Activated naive CD4-positive, alpha-beta T cell treated with anti-CD3 and anti-CD28 coated beads, Interleukin-2, amount 50 U/mL, for 72 hours (primary cell): ENCODE measurements at places on chromosomes 16 and 17. TPM values are rescaled to one million over a fixed set of nuclear protein-coding genes. Genes with fewer than 3 reads are reported as not detected.
A peak's percentile ranks its signal among the peaks of the same experiment; 100 is the strongest.

DNA sequence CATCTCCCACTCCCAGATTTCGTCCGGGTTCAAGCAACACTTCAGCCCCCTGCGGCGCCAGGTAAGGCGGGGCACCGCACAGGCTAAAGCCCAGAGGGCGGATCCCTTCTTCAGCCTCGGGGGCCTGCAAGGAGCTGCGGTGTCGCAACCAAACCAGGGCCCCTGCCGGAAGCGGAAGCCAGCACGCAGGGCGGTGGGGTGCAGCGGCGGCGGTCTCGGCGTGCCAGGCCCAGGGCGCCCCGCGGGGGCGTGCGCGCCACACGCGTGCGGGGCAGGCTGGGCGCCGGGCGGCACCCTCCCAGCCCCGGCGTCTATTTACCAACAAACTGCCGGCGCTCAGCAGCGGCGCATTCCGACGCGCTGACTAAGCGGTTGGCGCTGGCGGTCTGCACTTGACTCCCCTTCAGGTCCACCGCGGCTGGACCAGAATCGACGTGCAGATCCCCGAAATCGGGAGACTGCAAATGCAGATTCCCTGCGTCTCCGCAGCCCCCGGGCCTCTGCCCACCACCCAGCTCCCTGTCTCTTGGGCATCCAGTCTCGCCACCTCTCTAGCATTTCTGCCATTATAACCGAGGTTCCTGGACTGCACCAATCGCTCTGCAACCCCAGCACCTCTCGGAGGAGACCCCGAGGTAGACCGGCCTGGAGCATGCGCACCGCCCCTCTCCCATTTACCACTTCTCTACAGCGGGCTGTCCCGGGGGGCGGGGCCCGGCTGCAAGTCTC is 421 bp upstream of the DLX4 start:
- DNase-seq = peak; percentile 67

Gene KRT39
- not detected for total RNA-seq

- no peak for DNase-seq
These were observed 27.9 kb upstream of the EFCAB13 start for GRCh38 chr17:47295874-47296255.

DNA sequence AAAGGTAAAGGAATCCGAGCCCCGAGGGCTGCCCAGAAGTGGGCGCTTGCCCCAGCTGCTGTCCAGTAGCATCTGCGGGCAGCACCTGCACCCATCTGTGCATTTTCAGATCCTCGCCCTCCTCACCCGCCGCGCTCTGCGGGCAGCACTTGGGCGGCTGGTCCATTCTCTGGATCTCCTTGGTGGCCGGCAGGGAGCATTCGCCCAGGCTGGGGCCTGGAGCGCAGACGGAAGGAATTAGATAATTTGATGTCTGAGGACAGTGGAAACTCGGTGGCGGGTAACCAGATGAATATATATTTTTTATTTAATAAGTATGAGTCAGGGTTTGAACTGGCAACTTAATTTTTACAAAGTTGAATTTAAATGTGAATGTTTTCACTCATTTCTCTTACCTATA is 88.5 kb downstream of the NPIPB11 start:
- DNase-seq = no peak

Gene ST6GALNAC1
- 1.0 TPM for total RNA-seq

- DNase-seq = no peak
These were observed 287.4 kb downstream of the HAPSTR1 start for GRCh38 chr16:9378876-9379275.

DNA sequence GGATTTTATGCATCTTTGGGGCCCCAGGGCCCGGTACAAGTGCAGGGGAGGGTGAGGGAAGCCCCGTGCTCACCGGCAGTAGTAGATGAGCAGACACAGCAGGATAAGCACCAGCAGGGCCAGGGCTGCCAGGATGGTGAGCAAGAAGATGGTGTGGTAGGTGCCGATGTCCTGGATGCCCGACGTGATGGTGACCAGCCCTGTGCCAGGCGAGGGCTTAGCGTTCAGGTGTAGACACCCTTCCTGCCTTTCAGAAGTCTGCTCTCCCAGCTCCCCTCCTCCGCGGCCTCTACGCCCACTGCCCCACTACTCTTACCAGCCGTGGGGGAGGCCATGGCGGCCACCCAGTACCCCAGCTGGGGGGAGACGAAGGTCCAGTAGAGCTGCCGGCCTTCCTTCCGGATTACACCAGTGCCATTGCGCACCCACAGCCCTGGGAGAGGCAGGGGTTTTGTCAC is 8.0 kb downstream of the FAM171A2 start:
- DNase-seq = no peak

Gene TBC1D3H
- total RNA-seq = not detected

Gene PLK1
- total RNA-seq = 93.4 TPM

- no peak for DNase-seq
These were observed at the start of gene KRTAP2-3 for GRCh38 chr17:41060052-41060604. KRTAP2-3 (minus strand) TSS chr17:41060114; CDS start chr17:41060050, 64 bp downstream.

GRCh38 chr16:89065458-89065822 is 28.2 kb upstream of the ACSF3 start:
- no peak for DNase-seq

DNA sequence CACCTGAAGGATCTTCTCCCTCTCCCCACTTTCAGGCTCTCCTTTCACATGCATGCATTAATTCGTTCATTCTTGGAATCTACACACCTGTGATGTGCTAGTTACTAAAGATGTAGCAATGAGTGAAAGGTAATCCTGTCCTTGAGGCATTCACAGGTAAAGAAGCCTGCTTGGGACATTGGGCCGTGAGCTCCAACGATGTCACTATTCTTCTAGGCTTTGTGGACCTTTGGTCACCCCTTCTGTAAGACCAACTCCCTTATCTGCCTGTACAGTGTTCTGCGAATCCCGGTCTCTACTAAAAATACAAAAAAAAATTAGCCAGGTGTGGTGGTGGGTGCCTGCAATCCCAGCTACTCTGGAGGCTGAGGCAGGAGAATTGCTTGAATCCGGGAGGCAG is 608.5 kb downstream of the MAF start:
- no peak for DNase-seq

- no peak for DNase-seq
These were observed 2.1 kb downstream of the OMG start for GRCh38 chr17:31294820-31295488.

Gene RFFL
- total RNA-seq = 30.9 TPM

DNA sequence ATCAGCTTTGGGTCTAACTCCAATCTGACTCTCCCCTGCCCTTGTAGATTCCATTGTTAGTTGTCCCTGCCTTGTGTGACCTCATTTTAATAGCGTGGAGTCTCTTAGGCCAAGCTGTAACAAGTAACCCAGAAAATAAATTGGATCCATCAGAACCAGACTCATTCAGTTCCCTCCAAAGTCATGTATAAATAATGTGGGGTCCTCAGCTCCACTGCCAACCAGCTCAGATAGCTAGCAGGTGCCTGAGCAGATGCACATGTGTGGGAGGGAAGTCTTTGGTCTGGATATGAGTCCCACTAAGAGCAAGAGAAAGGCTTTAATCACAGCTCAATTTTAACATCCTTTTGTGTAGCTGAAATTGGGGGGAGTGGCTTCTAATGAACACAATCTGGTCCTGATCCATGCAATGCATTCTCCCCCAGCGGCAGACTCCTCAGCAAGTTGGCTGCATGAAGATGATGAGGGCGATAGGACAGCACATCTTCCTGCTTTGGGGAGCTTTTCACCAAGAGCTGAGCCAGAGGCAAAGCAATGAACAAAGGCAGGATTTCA is 151.6 kb downstream of the ABCC12 start:
- no peak for DNase-seq

Gene KCNJ18
- total RNA-seq = not detected

Gene IRF8
- total RNA-seq = 184 TPM

DNA sequence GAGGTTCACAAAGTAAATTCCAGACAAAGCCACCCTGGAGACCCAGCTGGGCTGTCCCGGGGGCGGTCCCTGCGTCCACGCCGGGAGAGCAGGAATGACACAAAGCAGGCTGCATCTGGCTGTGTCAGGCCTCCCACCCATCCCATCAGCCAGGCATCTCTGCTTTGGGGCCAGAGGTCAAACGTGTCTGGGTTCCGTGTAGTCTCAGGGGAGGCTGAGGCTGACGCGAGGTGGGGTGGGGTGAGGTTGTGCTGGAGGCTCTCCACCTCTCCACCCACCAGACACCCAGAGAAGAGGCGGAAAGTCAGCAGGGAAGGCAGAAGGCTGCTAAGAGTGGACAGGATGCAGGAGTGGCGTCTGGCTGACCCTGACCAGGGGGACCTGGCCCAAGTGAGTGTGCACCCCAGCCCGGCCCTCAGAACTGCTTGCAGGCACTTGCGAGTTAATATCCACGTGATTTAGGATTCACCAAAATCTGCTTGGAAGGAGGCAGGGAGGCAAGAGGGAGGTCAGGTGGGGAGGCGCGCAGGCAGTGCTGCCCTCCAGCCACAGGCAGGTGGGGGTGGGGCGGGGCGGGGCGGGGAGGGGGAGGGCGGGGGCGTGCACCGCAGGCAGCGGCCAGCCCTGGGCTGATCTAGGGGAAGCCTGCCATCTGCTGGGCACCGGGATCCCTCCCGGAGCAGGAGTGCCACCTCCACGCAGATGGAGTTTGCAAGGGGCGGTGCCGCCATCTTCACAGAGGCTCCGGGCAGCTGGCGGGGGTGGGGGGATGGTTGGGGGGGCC is 44.3 kb downstream of the TBC1D16 start:
- DNase-seq = peak; percentile 81

DNA sequence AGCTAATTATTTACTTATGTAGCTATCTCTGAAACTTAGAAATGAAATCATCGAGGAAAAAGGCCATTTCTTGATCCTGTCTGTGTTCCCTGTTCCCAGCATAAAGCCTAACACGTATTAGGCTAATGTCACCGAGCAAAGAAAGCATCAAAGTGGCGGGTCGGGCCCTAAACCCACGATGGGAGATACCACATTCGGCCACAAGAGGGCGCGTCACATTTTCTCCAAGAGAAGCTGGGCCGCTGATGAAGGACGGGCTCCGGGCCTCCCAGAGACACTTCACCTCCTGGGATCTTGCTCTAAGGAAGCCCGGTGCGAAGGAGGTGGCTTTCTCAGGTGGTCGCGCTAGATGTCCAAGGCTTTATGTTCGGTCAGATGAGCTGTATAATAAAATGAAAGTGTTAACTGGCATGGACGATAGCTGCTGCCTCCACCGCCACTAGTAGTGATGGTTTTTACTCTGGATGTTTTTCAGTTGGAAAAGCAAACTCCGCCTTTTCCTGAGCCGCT is 853 bp upstream of the PDK2 start:
- peak; percentile 86 for DNase-seq

DNA sequence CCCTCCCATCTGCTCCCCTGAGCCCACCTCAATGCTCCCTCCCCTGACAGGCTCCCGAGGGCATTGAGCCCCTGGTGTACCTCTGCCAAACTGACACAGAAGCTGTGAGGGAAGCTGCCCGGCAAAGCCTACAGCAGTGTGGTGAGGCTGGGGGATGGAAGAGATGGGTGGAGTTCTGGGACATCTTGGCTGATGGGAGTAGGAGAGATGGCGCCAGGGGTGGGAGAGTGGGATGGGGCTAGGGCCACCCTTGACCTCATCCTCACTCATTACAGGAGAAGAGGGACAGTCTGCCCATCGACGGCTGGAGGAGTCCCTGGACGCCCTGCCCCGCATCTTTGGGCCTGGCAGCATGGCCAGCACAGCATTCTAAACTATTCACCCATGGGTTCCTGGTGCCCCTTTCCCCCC is 16.2 kb upstream of the CTCF start:
- no peak for DNase-seq

DNA sequence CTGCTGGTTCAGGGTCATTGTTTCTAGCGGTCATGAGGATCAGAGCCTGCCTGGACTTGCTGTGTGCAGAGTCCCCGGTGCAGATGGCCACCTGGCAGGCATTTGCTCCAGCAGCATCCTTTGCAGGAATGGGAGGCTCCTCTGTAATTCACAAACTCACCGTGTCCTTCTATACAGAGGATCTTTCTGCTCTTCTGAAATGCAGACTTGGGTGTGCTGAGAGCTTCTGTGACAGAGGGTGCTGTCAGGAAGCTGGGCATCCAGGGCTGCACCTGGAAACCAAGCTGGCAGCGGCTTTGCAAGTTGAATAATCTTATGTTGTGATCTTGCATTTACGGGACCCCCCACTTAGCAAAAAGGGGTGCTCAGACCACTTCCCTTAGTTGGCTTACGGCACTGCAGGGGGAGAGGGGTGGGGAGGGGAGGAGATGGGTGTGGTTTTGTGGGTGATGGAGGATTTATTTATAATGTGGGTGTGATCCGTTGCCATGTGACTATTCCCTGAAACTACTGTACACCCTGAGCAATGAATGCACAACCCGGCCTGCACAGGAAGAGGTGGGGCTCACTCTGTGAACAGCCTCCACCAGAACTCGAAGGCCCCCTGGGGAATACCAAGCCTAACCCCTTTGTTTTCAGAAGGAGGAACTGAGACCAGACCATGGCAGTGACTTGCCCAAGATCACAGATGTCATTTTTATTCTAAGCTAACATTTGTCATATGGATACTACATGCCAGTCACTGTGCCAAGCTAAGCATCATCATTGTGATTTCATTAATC is 178.3 kb downstream of the PRKCB start:
- DNase-seq = peak; percentile 47

GRCh38 chr16:12201866-12202265 is 225.3 kb downstream of the SNX29 start:
- no peak for DNase-seq

GRCh38 chr16:21101631-21102420 is 48.8 kb downstream of the DNAH3 start:
- DNase-seq = peak; percentile 5

Gene MAP2K6
- total RNA-seq = 3.2 TPM

- DNase-seq = no peak
These were observed 280.7 kb upstream of the PSMD7 start for GRCh38 chr16:74015953-74016352.

DNA sequence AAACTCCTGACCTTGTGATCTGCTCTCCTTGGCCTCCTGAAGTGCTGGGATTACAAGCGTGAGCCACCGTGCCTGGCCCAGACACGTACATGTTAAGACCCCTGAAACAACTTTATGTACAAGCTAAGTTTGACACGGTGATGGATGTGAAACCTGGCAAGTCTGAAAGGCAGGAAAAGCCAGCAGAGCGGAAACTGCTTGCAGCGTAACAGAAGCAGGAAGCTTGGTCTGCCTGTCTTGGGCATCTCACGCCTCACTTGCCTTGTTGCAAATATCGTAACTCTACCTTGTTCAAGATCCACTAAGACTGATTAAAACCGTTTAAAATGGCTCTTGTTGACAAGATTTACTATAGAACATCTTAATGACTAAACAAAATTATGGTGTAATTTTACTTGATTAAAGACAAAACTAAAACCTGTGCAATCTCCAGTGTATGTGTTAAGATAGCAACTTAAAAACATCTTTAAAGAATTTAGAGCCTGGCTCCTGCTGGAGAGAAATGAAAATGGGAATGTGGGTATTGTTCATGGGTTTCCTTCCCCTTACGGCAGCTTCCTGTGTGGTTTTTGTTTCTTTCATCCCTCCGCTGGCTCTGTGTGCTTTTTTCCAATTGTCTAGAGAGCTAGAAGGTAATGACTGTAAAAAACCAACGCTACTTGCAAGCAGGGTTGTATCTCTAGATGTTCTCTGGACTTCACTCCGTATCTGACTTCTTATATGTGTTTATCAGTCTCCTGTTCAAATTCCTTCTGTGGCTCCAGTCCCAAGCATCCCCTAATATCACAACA is 477.6 kb downstream of the XYLT1 start:
- DNase-seq = no peak
